Tibial artery (tissue), 4 donors: ENCODE measurements at places on chromosomes 2 and 18.

- no peak for DNase-seq
Observed at GRCh38 chr2:150232321-150232720, 255.1 kb downstream of the RND3 start.

- DNase-seq: no peak
Observed at GRCh38 chr2:220043155-220043989, 415.9 kb downstream of the SLC4A3 start.

GRCh38 chr2:147420947-147421675 is 423.7 kb upstream of the ACVR2A start:
- DNase-seq: no peak

GRCh38 chr18:76463872-76464271 is 31.2 kb downstream of the ZNF516 start:
- DNase-seq: no peak

DNA sequence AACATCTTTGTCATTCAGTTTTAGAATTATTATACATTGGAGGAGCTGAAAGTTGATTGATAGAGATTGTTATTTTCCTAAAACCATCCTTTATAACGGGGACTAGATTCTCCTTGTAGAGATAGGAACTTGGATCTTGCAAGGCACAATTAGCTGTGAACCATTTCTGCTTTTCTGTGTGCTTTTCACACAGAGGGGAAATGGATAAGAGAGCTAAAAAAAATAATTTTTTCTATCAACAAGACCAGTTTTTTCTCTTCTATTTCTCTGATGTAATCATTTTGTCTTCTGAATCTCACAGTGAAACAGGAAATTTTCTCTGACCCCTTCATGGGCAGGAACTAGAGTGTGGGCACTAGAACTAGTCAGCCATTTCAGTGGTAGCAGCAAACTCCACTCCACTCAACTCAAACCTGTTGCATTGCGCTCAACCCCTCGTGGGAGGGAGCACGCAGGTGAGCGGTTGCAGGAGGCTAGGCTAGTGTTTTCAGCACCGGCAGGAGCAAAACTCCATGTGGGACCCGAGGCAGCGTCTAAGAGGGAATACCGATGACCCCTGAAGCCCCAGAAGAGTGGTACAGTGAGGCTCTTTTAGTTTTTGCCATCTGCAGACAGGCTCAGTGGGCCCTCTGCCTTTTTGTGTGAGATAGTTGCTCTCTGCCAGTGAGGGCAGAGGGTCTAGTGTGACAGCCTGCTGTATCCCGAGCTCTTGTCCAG is 24.0 kb upstream of the SLC39A10 start:
- DNase-seq: no peak

GRCh38 chr2:19403785-19404184 is 45.4 kb upstream of the OSR1 start:
- no peak for DNase-seq

GRCh38 chr2:32422133-32422532 is 65.3 kb downstream of the BIRC6 start:
- DNase-seq: no peak

DNA sequence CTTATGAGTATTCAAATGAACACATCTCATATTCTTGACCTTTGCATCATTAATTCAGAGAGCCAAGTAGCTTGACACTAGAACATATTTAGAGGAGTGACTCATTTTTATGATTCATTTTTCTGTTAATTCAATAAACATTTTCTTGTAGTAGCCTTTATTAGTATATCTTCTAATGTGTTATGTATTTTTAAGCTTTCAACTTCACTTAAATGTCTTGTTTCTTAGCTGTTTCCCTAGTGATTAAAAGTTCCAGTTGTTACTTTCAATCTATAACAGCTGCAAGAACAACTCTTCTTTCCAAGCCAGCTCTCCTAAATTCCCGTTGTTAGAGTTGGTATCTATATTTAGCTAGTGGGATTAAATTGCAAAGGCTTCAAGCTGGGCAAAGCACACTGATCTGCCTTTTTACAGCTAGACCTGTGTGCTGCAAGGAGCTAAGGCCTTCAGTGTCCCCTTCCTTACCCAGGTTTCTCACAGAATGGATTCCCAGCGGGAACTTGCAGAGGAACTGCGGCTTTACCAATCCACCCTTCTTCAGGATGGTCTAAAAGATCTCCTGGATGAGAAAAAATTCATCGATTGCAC is at the start of gene KLHL41:
TSS of gene KLHL41 (plus strand) at position 405 of the 588 bp plus-strand sequence. CDS start at position 482, 77 bp downstream.
- no peak for DNase-seq

- DNase-seq: no peak
Observed at GRCh38 chr2:173193925-173194324, 118.3 kb downstream of the MAP3K20 start.

- DNase-seq: no peak
Observed at GRCh38 chr18:68017385-68017784, 500.9 kb upstream of the DSEL start.

DNA sequence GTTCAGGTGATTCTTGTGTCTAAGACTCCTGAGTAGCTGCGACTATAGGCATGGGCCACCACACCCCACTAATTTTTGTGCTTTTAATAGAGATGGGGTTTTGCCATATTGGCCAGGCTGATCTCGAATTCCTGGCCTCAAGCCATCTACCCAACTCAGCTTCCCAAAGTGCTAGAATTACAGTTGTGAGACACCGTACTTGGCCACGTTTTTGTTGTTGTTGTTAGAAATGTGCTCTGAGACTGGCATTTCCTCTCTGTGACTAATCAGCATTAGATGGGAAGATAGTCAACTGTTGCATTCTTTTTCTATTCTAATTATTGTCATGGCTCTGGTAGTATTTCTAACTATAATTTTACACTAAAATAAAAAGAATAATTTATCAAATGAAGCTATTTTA is 191.7 kb downstream of the CAMKMT start:
- no peak for DNase-seq

DNA sequence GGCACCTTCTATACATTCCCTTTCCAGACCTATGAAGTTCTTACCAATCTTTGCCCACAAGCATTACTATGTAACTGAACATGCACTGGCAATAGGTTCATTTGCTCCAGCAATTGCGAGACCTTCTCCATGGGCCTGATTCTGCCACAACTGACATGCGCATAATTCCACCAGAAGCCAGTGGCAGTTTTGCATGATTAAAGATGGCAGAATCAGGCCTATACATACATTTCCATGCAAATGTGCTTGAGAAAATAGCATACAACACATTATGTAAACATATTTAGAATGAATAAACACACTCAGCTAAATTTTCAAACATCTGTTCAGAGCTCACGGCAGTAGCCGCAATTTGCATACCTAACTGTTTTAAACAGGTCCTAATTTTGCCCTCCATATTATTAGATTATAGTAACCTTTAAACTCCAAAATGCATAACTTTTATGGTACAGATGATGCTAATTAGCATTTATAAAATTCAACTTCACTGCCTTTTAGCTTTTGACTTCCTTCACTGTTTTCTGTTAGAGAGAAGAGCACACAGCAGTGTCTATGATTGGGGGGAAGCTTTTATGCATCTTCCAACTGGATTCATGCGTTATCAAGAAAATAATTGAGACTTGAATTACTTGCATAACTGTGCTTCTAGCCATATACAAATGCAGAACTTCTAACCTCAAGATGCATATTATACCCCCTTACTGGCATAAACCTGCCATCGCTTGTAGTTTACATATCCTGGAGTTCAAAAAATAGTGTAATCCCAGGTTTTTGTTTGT is 155.3 kb upstream of the CDH19 start:
- DNase-seq: no peak

DNA sequence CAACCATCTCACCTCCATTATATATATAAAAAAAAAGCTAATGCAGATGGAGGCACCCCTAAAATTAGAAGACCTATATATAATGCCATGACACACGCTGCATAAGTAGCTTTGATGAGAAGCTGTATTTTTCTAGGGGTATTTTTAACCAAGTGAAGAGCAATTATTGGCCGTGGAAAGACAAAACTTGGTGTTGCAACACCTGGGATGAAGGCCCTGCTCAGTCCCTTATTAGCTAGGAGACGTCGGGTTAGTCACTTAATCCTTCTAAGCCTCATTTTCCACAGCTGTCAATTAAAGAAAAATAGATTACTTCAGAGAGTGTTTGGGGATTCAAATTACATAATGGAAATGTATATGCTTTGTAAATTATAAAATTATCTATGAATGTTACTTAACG is 63.0 kb downstream of the WDR75 start:
- no peak for DNase-seq

- no peak for DNase-seq
Observed at GRCh38 chr2:46666044-46666679, 186.8 kb downstream of the TMEM247 start.

DNA sequence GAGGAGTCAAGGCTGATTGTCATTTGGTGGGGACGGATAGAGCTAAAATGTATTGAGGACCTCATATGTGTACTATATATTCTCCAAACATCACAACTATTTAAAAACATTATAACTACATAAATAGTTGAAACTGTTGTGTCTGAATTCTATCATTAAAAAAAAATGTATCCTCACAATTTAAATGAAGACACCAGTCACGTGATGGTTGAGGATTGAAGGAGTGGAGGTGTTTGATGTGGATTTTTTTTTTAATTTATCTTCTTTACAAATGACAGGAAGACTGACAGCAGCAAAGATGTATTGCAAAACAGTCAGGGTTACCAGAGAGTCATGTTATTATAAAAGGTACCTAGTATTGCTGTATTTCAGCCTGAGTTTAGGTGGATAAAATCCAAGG is 30.0 kb downstream of the GNAL start:
- DNase-seq: no peak

DNA sequence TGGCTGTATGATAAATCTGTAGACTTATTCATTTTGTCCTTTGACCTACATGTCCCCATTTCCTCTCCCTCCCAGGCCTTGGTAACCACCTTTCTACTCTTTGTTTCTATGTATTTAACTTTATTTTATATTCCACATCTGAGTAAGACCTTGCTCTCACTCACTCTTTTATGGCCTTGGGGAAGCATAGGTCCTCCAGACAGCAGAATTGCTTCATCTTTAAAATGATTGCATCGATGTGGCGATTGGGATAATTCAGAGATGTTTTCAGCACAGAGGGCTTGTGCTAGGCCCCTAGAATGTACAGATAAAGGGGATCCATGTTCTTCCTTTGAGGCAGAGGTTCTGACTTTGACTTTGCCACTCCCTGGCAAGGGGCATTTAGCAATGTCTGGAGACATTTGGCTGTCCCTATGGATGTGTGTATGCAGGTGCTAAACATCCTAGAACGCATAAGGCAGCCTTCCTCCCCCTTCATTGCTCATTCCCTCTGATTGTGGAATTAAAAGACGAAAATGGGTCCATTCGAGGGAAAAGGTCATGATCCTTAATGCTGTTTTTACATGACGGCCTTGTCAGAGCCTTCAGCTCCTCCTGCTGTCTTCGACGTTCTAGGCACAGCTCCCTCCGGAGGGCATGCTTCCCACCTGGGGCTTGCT is 1.2 kb upstream of the GPR39 start:
- DNase-seq: no peak

- no peak for DNase-seq
Observed at GRCh38 chr2:206069417-206069816, 16.6 kb downstream of the INO80D start.

DNA sequence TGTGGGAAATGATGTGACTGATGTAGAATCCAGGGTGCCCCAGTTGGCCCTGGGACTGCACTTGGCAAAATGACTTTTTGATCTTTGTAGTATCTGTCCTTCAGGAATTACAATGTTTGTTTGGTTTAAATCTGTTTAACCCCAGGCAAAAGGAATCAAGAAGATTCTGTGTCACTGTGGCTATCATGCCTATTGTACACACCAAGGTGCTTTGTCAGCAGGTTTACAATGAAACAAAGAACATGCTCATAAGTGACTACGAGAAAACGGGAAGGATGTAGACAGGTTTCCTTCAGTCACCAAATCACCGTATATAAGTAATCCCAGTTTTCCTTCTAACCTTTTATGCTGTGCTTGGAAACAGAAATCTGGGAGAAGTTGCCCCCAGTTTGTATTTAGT is 109.5 kb downstream of the RTN4 start:
- DNase-seq: no peak

- no peak for DNase-seq
Observed at GRCh38 chr18:31576670-31577069, 15.0 kb upstream of the TTR start.

DNA sequence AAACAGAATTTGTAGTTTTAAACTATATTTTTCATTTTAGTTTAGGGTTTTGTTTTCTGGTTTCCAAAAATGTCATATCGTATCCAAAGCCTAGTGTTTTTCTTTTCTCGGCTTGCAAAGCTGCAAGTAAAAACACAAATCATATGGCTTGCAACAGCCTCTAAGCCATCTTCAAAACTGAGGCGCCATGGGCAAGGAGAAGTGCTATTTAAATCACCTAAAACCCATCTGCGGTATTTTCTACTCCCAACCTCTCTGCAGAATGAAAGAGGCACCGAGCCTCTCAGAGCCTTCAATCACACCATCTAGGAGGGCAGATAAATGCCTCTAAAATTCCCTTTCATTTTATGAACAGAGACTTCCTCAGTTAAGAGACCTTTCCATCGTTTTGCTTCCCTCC is 25.2 kb downstream of the FECH start:
- no peak for DNase-seq

GRCh38 chr18:76546088-76546435 is 51.0 kb upstream of the ZNF516 start:
- DNase-seq: no peak

DNA sequence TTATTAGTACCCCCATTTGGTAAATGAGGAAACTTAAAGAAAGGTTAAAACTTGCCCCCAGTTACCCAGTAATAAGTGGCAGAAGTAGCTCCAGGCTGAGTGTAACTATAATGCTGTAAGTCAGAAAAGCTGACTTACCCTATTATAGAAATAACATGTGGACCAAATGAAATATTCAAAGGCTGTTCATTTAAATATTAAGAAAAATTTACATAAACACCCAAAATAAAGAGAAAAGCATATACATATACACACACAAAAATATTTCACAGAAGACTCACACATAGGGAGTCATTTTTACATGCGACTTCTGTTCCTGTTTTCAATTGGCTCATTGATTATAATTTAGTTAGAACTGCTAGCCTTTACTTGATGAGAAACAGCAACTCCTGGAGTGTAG is 189.1 kb downstream of the NBAS start:
- DNase-seq: no peak

DNA sequence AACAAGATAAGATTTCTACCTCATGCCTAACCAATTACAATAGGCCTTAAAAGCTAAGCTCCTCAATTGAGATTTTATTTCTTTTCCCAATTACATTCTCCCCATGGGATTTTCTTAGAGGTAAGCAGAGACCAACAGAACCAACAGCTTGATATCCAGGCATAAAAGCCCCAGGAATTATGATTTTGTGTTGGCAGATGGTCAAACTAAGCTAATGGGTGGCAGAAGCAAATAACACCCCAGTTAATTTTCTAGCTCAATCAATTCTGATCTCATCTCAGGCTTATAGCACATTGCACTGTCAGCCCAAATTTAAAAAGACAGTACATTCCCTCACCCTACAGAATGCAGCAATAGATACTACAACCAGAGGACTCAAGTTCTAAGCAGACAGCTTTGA is 156.4 kb downstream of the NRXN1 start:
- DNase-seq: no peak
